ENCODE measurements at places on chromosomes 1 and 21.

DNA sequence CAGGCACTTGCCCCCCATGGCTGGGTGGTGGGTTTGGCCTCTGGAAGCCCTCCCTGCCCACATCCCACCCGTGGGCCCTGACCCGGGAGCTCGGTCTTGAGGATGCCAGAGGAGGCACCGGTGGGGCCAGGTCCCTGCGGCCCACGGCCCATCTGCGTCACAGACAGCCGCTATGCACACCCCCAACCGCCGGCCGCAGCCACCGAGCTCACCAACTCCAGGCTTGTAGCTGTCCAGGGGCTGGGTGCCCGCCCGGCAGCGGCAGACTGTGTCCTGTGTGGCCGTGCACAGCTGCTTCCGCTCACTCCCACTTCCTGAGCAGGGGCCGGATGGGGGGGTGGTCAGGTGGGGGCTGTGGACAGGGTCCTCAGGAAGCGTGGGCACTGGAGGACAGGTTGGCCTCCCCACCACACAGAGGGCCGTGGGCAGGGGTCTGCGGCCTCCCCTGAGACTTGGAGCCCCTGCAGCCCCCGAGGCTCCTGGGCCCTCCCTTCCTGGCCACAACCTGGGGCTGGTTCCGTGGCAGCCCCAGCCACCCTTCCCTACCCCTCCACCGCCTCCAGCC lies 1.1 kb downstream of the TNFRSF4 start:
- no peak for DNase-seq

- no peak for DNase-seq
These were observed 83.4 kb upstream of the BMP8A start for GRCh38 chr1:39407896-39408640.

GRCh38 chr1:18597160-18598042 lies 33.2 kb upstream of the PAX7 start:
- DNase-seq = peak; percentile 66

GRCh38 chr1:240619906-240620621 lies 8.1 kb upstream of the GREM2 start:
- no peak for DNase-seq

GRCh38 chr1:184031409-184032107 lies 6.0 kb downstream of the COLGALT2 start:
- DNase-seq = no peak

DNA sequence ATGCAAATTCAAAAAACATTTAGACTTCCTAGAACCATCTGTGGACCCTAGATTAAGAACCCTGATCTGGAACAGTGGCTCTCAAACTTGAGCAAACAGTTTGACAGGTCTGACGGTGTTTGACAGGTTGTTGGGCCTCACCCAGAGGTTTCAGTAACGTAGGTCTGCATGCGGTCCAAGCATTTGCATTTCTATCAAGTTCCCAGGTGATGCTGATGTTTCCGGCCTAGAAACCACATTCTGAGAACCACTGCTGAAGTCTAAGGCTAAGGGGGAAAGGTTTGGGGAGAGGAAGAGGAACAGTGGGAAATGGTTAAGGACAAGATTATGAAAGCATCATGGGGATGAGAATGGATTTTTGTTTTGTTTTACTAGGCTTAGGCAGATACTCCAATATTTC lies 48.6 kb downstream of the MDM4 start:
- DNase-seq = no peak

DNA sequence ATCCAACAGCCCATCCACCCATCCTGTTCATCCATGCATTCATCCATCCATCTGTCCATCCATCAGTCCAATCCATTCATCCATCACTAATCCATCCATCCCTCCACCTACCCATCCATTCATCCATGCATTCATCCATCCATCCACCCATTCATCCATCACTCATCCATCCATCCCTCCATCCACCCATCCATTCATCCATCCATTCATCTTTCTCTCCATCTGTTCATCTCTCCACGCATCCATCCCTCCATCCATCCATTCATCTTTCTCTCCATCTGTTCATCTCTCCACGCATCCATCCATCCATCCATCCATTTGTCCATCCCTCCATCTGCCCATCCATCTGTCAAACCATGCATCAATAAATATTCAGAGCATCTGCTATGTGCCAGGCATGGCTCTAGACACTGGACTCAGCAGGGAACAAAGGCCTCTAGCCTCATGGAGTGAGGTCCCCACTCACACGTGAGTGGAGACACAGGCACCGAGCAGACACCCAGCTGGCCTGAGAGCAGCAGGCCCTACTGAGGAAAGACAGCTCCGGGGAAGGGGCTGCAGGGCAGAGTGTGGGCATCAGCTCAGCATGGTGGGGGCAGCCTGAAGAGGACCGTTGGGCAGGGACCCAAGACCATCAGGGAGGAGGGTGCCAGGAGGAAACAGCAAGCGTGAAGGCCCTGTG lies 9.6 kb downstream of the KRTAP10-1 start:
- DNase-seq = no peak

DNA sequence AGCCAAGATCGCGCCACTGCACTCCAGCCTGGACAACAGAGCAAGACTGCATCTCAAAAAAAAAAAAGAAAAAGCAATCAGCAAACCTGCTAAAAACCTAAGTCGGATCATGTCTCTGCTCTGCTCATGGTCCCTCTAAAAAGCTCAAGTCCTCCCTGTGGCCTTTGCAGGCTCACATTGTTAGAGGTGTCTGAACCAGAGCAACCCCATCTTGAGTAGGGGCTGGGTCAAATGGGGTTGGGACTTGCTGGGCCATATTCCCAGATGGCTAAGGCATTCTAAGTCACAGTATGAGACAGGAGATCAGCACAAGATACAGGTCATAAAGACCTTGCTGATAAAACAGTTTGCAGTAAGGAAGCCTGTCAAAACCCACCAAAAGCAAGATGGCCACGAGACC lies 3.0 kb upstream of the DRAXIN start:
- no peak for DNase-seq
